ENCODE measurements at places on chromosomes 6 and 20.

DNA sequence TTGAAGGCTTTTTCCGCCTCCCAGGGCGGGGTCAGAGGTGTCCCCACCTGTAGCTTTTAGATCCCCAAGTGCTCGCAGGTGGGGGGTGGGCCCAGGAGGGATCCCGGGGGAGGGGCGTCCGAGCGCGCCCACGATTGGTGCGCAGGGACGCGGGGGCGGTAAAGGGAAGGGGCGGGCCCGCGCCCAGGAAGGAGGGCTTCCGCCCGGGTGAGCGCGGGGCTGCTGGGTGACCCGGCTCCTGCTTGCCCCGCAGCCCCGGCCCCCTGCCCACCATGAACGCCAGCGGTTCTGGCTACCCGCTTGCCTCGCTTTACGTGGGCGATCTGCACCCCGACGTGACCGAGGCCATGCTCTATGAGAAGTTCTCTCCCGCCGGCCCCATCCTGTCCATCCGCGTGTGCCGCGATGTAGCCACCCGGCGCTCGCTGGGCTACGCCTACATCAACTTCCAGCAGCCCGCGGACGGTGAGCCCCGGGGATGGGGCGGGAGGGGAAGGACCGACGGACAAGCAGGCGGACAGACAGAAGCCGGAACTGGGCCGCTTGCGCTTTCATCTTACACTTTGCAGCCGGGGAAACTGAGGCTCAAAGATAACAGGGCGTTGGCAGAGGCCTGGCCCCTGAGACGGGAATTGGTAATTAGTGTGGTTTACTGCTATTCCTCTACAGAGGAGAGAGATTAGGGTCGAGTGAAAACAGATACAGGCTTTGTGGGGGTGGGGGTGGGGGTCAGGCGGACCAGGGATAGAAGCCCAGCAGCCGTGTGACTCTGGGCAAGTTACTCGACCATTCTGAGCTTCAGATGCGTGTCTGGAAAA is at the start of gene PABPC1L:
PABPC1L (plus strand) TSS at position 189 of the 818 bp plus-strand sequence; CDS start at position 273, 84 bp downstream.
- peak; percentile 89 for DNase-seq

GRCh38 chr6:30703821-30704220 is 13.0 kb upstream of the NRM start:
- DNase-seq: no peak

DNA sequence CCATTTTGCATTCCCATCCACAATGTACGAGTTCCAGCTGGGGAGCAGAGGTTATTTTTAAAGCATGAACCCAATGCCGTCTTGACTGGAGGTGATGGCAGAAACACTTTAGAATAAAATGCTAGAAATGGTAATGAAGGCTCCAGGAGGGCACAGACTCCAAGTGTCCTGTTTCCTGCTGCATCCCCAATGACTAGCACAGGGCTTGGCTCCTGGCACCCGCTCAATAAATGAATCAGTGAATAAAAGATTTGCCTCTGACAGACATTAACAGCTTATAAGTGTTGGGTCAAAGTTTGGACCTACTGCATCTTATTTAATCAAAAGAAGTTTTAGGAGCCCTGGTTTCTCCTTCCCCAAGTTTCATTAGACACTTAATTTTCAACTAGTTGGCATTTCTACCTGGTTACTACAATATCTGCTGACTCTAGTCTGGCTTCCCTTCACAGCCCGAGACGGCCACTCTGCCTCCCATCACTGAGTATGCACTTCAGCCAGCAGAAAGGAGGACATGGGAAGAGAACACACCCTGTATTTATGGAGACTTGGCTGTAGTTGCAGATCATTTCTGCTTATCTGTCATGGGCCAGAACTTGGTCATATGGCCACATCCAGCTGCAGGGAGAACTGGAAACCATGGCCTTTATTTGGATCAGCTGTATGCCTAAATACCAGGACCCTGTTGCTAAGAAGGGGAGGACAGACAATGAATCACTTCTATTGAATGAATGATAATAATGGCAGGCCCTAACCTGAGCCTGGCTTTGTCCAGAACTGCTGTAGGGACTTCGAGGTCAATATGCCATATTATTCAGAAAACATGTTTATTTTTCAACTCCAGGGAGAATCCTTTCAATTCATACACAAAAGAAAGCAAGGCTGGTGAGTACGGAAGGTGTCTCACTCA is 63.1 kb downstream of the TTI1 start:
- DNase-seq: peak; percentile 1

- no peak for DNase-seq
These were observed 437.1 kb downstream of the UTRN start for GRCh38 chr6:144722154-144722737.

DNA sequence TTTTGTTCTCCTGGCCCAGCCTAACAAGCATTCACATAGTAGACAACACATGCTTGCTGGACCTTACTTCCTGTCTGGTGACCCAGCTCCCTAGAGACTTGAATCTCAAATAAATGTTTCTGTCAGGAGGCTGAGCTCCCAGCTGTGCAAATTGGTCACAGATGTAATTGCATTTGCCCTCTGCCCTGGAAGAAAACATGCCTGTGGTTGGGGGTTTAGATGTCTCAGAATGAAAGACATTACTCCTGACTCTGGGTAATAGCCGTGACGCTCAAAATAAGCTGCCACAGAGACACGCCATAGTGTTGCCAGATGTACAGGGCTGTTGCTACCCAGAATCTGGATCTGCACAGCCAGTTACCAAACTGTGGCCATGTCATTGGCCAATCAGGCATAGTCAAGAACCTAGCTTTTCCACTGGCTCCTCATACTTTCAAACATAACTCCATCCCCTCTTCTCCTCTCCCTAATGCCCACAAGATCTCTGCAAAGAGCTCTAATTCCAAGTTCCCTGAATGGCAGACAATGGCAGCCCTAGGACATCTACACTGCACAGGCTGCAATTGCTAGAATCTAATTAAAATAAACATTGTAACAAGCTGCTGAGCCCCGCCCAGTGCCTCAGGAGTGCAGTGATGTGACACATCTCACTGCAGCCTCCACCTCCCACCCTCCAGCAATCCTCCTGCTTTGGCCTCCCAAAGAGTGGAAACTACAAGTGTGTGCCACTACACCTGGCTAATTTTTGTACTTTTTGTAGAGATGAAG is 32.8 kb upstream of the GMPR start:
- peak; percentile 19 for DNase-seq

GRCh38 chr6:108746836-108747575 is 101.2 kb upstream of the ARMC2 start:
- DNase-seq: no peak

DNA sequence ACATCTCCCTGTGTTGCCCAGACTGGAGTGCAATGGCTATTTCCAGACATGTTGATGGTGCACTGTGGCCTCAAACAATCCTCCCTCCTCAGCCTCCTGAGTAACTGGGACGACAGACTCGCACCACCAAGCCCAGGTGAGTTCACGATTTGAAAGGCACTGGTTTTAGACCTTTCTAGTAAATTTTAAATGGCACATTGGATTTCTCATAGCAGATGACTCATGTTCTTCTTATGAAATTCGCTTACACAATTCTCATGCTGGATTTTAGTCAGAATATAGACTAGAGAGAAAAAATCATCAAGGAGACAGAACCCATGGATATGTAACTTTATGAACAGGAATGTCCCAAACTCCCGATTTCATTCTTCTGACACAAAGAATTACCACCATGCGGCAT is 18.1 kb upstream of the PXDC1 start:
- no peak for DNase-seq

GRCh38 chr6:147449405-147450161 is 58.9 kb upstream of the SAMD5 start:
- no peak for DNase-seq

DNA sequence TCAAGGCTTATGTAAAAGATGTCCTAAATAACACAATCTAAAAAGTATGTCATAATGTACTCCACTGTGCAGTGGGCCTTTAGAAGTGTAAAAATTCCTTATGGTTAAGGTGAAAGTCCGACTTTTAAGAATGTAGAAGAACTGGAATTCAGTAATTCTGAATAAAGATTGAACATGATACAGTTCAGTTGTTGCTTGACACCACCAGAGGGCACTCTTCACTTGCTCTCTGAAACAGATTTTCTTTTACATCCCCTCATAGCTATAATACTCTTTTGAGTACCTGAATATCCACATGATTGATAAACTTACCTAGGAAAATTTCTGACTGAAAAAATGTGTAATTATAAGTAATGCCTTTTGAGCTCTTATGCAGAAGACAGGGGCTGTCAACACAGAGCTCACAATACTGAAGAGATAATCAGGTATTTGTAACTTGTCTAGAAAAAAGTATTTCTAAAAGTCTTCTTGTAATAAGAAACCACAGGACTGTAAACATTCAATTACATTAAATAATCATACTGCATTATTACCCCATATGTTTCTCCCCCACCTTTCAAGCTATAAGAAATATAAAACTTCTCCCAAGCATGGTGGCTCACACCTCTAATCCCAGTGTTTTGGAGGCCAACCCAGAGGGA is 92.1 kb downstream of the POPDC3 start:
- DNase-seq: no peak

DNA sequence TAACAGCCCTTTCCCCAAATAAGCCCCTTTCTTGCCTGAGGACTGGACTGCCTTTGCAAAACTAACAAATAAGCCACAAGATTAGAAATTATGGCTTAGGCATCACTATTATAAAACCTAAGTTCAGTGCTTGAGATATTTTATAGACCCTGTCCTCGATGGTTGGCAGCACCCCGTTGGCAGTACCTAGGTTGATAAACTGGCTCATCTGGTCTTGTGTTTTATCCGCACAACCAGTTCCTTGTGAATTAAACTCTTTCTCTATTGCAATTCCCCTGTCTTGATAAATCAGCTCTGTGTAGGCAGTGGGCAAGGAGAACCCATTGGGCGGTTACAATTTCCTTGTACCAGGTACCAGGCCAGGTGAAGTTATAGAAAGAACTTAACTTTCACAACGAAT is 6.6 kb downstream of the LRP11 start:
- DNase-seq: no peak

DNA sequence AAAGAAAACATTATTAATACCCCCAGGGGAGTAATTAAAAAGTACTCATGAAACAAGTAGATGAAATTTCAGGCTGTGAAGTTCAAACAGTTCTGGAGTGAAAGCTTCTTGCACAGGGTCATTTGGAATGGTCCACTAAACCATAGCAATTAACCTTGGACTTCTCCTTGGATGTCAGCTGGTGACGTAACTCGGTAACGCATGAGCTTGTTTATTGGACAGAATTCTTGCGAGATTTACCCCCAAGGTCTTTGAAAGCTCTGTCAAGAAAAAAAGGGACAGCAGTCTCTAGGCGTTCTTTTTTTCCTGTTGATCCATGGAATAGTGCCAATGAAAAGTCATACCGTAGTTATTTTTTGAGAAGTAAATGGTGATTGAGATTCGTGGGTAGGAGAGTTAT is 2.2 kb downstream of the CD83 start:
- no peak for DNase-seq

DNA sequence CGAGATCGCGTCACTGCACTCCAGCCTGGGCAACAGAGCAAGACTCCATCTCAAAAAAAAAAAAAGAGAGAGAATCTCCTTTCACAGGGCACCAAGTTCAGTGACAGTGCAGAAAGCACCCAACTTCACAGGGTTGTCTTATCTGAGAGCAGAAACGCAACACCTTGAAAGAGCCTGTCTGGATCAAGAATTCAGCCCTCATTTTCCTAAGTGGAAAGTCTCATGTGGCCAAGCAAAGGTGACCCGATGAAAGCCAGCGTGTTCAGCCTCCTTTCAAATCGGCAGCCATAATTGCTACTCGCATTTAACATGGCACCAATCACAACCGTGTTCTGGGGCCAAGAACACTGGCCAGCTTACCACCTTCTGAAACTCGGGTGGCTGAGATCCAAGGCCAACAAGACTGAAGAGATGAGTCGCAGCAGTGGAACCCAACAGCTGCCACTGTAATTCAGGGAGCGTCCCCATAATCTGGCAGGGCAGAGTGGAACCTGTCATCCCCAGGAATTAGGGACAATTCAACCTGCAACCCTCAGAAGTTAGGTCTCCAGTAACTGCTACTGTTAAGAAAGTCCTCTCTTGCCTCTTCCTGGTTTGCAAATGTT is 536.7 kb upstream of the JARID2 start:
- DNase-seq: no peak

- DNase-seq: no peak
These were observed 69.5 kb downstream of the MRAP2 start for GRCh38 chr6:84103029-84103428.

GRCh38 chr6:101650402-101651100 is 257.0 kb downstream of the GRIK2 start:
- no peak for DNase-seq

DNA sequence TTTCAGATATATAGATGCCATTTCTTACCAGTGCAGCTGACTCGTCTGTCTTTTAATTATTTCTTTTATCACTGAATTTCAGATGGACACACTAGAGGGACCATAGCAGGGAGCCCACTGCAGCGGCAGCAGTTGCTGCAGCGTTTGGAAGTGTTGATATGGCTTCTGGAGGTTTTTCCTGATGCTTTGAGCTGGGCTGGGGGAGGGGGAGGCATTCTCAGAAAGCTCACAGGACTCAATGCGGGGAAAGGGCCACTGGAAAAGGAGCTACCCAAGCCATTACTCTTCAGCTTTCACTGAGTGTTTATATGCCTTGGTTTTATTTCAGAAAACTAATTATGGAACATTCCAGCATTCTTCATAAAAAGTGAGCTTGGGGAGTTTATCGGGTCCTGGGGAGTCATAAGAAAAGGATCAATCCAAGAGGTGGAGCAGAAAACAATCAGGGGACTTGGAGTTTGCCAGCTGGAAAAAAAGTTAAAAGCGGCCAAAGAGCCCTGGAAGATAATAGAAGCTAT is 740.4 kb upstream of the FLRT3 start:
- DNase-seq: no peak

GRCh38 chr6:105561486-105561885 is 158.6 kb upstream of the PREP start:
- no peak for DNase-seq

- DNase-seq: no peak
These were observed 27.8 kb downstream of the ACSS1 start for GRCh38 chr20:25030007-25030648.

- DNase-seq: no peak
These were observed 39.6 kb downstream of the ESR1 start for GRCh38 chr6:151847064-151847463.

DNA sequence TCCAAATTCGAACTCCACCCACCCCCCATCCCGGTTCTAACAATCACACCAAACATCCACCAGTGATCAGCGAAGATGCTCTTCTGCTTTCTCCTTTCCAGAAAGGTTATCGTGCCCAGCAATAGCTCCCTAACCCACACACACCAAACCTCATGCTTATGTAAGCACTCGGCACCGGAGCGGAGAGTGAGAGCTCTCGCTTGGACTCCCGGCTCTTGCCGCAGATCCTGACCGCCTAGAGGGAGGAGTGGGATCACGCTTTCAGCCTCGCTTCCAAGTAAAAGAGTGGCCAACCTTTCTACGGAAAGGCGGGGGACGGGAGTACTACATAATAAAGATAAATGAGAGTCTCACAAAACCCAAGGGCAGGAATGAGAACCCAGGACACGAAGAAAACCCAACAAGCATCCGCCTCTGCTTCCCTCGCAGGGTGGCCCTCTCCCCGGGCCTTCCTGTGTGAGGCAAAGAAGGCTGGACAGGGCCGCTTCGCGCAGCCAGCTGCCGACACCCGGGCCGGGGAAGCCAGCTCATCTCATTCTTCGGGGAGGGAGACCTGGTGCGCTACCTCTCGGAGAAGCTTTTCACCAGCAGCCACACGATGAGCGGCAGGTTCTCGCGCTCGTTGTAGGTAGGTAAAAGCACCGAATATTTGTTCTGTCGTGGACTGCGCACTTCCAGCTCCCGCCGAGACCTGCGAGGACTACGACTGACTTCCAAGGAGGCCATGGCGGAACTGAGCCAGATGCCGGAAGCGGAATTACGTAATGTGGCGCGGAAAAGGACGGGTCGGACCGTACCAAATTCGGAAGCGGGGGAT is at the start of gene DPM1:
DPM1 (minus strand) TSS at position 735 of the 817 bp plus-strand sequence; CDS start at position 726, 9 bp downstream.
- DNase-seq: peak; percentile 93
